Stimulated activated CD4-positive, alpha-beta T cell treated with anti-CD3 and anti-CD28 coated beads, Interleukin-15, amount 100 ng/mL, for 1 hour (primary cell): ENCODE measurements at places on chromosomes 5 and 9.

DNA sequence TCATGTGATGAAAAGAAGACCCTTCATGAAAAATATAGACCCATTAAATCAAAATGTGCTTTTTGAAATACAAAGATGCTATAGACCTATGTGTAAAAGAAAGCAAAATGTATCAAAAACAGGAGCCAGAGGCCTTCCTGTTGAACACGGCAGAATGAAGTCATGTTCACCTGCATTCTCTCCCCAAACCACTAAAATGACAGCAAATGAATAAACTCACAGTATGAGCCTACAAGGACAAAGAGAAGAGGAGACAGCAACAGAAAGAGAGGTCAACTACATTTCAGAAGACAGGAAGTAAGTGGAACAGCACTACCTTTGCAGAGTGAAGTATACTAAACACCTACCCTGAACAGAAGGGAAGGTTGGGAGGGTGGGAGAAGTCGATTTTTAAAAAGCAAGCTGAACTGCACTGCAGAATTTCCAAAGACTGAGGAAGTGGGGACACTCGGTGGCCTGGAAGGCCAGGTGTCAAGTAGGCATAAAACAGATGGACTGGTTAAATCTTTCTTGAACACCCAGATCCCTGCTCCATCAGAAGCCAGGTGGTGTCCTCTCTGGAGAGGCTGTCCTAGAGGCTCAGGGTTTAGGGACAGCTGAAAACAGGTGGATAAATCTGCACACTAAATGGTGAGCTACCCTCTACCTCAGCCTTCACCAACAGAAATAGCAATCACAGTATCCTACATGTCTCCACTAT is 48.9 kb downstream of the MED27 start:
- no peak for DNase-seq

GRCh38 chr9:108750661-108751215 is 105.0 kb downstream of the ACTL7B start:
- DNase-seq = no peak

GRCh38 chr9:129506892-129507291 is 114.0 kb downstream of the C9orf50 start:
- no peak for DNase-seq

- DNase-seq = no peak
Measured at GRCh38 chr9:2242831-2243330, 227.7 kb downstream of the SMARCA2 start.

DNA sequence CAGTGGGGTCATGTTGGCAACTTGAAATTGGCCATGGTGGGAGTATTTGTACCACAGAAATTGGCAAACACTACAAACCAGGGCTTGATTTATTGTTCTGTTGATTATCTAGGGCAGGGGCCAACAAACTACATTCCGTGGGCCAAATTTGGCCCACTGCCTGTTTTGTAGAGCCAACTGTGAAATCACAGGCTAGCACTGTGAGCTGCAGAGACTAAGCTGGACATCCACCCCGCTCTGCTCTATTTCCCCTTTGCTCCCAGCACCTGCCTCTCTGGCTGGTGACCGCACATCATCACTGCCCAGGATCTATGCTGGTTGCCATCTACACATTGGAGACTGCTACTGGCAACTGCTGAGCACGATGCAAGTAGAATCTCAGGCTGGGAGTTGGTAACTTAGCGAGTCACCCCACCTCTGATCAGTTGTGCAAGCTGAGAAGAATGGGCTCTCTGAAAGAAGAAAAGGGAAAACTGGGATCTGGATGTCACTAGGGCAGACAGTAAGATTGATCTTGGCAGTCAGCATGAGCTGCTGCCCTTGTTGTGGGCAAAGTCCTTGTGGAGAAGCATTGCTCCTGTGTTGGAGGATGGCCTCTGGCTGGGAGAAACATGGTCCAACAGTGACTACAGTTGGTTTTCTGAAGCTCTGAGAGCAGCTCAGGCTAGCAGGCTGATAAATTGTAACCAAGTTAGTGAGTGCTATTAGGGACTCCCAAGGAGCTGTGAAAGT is 144.7 kb upstream of the RAD23B start:
- DNase-seq = no peak

DNA sequence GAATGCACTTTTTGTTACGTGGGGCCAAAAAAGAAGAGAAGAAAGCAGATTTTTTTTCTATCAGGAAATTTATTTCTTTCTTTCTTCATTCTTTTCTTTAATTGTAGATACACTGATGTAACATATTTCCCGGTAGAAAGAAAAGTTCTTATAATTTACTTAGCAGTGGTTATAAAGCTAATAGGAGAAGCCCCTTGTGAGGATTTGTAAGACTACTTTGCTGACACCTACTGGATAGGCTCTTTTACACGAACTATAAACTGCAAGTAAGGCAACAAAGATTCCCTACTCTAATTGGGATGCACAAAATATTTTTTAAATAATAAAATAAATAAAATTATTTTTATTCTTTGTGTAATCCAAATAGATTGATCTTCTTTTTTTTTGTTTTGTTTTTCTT is 284.4 kb downstream of the DNAH5 start:
- no peak for DNase-seq

DNA sequence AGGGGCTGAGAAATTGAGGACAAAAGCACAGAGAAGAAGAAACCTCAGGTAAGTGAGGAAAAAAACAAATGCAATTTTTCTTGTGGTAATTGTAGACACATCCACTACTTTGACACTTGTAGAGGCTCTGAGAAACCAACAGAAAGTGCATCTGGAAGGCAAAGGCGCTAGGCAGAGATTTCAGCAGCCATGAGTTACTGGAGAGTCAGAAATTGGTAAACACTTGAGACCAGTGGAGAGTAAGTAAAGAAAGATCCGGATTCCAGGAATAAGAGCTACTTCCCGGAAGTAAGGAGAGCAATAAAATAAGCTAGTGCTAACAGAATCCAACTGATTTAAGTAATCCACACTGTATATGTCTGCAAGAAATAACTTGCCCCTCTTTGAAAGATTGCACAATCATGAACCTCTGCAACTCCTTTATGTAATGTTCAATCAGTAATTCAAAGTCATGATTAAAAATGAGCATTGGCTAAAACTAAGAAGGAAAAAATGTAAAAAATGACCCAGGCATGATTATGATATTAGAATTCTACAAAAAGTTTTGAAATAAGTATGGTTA is 382.1 kb downstream of the CDH18 start:
- no peak for DNase-seq

DNA sequence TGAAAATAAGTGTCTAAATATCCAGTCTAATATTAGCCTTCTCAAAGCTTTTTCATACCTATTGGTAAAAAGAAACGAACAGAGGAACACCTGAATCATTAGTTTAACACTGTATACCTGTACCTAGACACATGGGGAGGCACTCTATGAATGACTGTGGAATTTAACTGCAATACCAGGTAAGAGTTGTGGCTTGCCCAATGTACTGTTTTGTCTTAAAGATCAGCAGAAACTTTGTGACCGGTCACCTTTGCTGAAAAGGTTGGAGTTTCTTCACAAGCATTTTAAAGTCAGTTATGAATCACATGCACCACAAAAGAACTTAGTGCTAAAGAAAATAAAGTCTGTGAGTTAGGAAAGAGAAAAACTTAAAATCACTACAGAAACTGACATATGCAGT is 2.4 kb downstream of the PGGT1B start:
- DNase-seq = no peak

DNA sequence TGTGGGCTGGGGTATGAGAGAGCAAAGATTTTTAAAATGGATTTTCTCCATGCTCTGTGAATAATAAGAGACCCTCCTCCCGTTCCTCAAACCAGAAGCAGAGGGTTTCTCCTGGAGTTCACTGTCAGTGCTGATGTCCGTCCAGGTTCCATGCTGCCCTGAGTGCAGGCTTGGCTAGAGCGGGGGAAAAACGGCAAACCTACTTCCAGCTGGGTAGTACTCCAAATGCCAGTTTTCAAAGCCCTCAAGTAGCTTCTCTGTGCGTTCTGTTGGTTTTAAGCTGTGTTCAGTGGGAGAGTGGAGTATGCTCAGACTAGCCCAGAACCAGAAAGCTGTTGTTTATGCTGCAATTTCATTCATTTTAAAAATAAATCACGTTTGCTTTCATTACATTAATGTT is 40.3 kb downstream of the RASGEF1C start:
- no peak for DNase-seq

DNA sequence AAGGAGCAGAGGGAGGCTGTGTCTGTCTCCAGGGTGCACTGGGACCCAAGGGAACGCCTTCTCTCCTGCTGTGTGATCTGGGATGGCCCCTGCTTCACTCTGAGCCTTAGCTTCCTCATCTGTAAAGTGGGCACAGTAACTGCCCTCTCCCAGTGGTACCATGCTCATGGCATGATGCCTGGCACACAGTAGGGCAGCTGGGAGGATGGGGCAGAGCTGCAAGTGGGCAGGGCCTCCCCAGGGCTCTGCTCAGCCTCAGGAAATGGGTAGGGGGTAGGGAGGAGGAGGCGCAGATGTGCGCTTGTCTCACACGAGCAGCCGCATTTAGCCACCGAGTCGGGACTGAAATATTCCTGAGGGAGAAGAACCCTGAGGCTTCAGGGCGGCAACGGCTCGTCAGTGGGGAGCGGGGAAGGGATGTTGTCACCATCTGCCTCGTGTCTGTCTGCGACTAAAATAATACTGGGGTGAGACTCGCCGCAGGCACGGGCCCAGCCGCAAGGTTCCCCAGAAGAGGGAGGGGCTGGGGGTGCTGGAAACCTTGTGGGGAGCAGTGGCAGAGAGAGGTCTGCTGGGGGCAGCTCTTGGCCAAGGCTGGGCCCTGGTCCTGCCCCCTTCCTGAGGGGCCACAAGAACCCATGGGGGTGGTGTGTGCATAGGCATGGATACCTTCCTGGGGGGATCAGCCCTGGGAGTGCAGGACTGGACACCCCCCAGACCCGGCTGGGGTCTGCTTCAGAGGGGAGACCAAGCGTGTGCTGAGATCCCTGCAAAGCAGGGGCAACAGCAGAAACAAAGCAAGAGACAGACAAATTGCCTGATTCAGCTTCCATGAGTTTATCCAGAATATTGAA is 55.2 kb upstream of the PSD2 start:
- no peak for DNase-seq

DNA sequence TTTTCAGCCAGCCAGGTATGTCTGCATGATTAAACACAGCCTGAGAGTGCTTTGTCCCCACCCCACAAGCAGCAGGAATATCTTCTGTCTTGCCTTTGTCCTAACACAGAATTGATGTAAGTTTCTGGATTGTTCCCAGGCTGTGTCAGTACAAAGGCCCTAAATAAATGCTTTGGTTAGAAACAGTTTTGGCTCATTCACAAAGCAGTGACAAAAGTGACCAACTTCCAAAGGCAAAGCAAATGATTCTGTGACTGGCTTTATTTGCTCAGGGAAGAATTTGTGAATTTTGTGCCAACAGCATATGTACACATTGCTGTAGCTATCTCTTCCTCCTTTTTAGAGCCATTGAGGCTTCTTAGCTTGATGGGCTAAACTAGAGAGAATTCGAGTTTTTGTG is 133.7 kb downstream of the PLPPR1 start:
- no peak for DNase-seq
